Stimulated activated CD4-positive, alpha-beta T cell treated with anti-CD3 and anti-CD28 coated beads, TNF-alpha, amount 100 ng/mL, for 1 hour (primary cell): ENCODE measurements at places on chromosomes 7 and 10.

GRCh38 chr7:50552139-50552538, 13.1 kb downstream of the DDC start:
- no peak for DNase-seq

- no peak for DNase-seq
Measured at GRCh38 chr7:80145780-80146422, 11.3 kb downstream of the GNAI1 start.

DNA sequence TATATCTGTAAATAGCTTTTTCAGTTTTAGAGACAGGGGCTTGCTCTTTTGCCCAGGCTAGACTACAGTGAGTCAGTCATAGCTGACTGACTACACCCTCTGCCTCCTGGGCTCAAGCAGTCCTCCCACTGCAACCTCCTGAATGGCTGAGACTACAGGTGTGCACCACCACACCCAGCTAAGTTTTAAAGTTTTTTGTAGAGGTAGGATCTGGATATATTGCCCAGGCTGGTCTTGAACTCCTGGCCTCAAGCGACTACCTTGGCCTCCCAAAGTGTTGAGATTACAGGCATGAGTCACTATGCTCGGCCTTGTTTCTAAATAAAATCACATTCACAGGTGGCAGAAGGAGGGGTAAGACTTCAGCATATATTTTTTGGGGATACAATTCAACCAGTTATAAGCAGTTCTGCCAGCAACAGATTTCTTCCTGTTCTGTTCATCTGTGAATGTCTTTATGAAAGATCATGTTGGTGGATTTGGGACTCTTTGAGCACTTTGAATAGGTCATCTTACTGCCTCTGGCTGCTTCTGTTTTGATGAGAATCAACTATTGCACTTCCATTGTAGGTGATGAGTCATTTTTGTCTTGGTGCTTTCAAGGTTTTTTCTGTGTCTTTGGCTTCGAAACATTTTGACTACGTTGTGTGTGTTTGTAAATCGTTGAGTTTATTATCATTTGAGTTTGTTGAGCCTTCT, 15.7 kb downstream of the RBM33 start:
- DNase-seq = no peak

DNA sequence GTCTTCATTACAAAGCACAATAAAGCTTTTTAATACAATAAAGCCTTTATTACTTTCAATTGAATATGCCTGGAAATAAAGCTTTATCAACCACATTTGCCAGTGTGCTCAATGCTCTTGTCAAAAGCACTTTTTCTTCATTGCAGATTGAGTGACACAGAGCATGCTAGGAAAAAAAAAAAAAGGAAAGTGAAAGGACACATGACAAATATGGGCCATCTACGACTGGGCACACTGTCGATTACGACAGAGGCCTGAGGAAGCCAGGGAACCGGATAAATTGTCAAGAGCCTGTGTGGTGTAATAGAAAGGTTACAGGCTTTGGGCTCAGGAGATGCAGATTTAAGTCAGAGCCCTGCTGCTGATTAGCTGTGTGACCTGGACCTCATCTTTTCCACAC, 84.8 kb upstream of the LRGUK start:
- DNase-seq = no peak

DNA sequence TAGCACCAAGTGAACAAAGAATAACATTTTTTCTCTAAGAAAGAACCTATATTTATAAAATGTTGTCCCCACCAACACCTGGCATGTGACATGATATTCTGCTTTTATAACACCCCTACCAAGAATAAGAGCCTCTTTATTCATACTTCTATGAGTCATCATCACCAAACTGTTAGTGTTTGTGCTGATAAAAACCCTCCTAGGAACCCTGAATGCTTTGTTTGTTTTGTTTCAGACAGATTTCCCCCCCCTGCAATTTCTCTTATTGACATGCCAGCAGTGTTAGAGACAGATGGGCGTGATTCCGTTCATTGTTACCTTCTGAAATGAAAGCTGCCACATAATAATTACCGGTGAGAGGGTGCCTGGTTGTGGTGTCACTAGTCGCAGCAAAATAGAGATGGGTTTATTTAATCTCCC, 651.1 kb downstream of the SORCS1 start:
- no peak for DNase-seq

- DNase-seq = no peak
Measured at GRCh38 chr10:130339091-130339490, 202.9 kb downstream of the GLRX3 start.
